Fibroblast of skin of right quadriceps (primary cell): ENCODE measurements at places on chromosomes 3 and 15.
A peak's percentile ranks its signal among the peaks of the same experiment; 100 is the strongest.

- no peak for DNase-seq
Observed at GRCh38 chr3:12990306-12990705, 82.9 kb downstream of the IQSEC1 start.

DNA sequence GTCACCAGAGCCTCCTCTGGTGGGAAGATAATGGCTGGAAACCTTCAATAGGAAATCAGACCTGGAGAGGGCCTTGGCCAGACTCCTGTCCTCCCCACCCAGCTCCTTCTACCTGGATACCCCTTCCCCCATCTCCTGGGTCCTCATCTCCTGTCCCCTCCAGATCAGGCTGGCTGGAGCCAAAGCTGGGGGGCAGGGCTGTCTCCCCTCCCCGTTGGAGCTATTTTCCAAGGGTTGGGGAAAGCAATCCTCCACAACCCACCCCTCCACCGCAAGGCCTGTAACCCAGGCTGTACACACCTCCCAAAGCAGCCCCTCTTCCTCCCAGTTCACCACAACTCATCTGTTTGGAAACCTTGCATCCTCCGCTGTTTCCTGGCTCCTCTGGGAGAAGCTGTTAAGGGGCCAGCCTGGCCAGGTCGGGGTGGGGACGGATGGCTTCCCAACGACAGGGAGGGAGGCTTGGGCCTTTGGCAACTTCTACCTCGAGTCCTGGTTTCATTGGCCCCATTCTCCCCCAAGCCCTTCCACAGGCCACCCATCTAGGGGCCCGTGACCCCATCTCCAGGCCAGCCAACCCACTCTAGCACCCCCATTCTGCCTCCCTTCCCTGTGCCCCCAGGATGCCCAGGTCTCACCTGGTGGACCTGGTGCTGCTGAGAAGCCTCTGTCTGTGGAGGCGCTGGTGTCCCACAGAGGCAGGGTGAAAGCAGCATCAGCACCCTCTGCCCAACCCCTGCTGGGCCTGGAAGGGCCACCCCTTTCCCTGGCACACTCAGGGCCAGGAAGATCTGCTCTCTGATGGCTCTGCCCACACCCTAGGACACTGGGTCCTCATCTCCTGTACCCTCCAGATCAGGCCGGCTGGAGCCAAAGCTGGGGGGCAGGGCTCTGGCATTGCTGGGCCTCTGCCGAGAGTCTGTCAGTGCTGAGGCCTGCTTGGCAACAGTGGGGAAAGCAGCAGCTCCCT is 22.1 kb upstream of the GOLGA6C start:
- no peak for DNase-seq

- DNase-seq = no peak
Observed at GRCh38 chr3:106323586-106323985, 454.8 kb upstream of the CBLB start.

DNA sequence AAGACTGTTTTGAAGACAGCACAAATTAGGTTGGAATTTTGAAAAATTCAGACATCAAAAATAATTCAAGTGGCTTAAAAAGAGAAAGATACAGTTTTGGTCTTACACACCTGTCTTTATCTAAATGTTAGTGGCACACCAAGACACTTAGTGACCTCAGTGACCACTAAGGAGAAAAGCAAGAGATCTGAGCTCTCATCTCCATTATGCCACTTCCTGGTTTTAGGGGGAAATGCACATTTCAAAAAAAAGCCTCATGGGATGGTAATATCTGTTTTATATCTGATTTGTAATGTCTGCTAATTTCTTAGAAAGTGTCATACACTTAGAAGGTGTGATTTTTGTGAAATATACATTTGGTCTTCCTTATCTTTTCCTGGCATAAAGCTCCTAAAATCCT is 16.4 kb downstream of the IL12A start:
- DNase-seq = no peak

GRCh38 chr3:58798312-58798711 is 131.7 kb upstream of the FAM3D start:
- no peak for DNase-seq

DNA sequence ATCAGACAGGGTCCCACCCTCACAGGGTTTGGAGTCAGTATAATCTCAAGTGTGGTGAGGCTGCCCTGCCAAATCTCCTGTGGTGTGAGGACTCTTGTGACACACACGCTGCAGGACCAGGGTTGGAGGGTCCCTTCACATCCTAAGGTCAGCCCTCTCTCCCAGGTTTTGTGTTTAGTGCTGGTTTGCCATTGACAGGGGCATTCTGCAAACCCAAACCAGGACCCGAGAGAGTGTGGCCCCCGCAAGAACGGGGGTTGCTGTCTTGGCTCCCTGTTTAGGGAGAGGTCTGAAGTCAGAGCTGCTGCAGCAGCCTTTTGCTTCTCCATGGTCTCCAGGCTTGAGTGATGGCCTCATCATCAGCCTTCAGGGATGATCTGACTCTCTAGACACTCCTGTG is 14.7 kb downstream of the FAM107A start:
- no peak for DNase-seq

GRCh38 chr15:82064824-82065223 is 19.0 kb upstream of the MEX3B start:
- DNase-seq = no peak

GRCh38 chr3:57354768-57355167 is 62.3 kb upstream of the ASB14 start:
- DNase-seq = no peak

GRCh38 chr3:14829811-14830210 is 11.0 kb downstream of the FGD5 start:
- no peak for DNase-seq

DNA sequence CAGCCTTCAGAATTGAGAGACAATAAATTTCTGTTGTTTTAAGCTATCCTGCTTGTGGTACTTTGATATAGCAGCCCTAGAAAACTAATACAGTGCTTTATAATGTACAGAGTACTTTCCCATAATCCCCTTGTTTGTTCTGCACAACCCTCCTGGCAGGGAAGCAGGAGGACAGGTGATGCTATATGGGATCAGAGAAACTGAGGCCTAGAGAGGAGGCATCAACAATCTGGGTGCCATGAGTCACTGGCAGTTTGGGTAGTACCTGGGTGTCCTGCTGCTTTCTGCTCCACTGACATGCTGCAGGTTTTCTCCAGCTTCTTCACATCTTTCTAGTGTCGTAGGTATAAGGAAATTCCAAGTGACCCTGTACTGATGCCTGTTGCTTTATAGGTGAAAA is 55.0 kb downstream of the CTDSPL start:
- DNase-seq = no peak

DNA sequence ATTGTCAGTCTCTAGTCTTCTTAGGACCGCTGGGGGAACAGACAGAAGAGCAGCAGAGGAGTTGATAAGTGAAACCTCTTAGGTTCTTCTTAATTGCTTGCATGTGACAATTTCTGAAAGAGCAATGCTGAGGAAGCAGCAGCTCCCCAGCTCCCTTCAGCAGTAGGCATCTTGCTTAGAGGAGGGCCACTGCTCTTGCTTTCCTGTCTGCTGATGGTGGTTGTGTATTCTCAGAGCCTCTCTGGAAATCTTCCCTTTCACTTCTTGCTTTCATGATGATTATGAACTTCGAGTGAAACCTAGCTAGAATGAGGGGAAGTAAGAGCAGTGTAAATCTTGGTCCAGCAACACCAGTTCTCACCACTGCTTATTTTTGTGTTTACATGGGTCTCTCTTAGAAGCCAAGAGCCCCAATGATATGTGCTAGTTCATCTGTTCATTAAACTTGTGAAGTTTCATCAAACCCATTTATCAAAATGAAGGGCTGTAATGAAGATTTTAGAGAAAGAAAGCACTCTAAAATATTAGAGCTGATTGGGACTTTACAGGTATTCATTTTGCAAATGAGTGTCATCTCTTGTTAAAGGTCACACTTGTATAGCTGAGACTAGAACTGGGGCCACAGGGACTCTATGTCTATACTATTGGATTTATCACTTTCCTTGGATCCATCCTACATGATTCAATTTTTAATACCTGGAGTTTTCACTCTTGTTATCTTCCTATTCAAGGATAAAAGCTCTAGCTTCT is 246.7 kb downstream of the LPP start:
- no peak for DNase-seq

GRCh38 chr3:193593668-193594030 is 641 bp downstream of the OPA1 start:
- peak; percentile 17 for DNase-seq

- no peak for DNase-seq
Observed at GRCh38 chr3:114364806-114365654, 71.2 kb downstream of the TIGIT start.

DNA sequence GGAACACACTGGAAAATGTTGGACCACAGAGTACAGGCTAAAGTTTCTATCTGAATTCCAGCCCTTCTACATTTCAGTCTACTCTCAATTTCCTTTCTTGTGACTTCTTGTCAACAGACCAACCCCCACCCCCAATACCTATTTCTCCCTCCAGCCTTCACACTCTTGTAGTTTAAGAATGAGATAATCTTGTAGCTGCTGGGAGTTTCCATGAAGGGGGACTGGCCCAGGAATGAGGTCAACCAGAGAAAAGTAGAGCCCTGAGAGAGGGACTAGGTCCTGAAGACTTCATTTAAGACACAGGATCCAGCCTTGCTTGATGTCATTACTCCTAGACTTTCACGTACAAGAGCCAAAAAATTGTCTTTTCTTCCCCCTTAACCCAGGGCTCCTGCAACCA is 29.5 kb upstream of the FAM107A start:
- DNase-seq = no peak

DNA sequence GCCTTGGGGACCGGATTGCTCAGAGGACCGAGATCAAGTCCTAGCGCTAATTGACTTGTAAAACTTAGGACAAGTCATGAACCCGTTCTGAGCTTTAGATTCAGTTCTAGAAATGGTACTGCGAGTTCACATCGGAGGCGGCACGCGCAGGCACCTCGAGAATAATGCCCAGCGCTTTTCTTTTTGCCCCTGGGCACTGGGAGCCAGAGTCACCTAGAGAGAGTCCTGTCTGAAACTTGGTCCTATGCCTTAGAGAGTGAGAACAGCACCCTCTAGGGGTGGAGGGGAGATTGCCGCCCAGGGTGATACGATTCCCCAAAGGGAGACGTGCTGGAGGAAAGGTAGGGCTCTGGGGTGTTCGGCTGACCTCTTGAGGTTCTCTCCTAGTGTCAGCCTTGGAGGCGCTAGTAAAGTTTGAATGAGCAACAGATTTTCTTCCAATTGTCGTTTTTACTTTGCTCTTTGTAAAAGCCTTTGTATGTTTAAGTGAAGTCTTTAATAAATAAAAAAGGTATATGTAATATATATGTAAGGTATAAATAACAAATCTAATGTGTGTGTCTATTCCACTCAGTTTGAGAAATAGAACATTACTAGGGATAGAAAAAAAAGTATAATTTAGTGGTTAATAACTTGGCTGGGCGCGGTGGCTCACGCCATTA is 826 bp downstream of the EEF1AKMT4 start:
- peak; percentile 84 for DNase-seq

GRCh38 chr3:56884387-56884786 is 82.6 kb upstream of the ARHGEF3 start:
- no peak for DNase-seq

GRCh38 chr3:111971533-111972130 is 7.2 kb upstream of the ABHD10 start:
- DNase-seq = no peak

- peak; percentile 8 for DNase-seq
Observed at GRCh38 chr15:86919581-86919980, 839.9 kb downstream of the AGBL1 start.

- DNase-seq = no peak
Observed at GRCh38 chr3:61727435-61727834, 166.1 kb downstream of the PTPRG start.

GRCh38 chr15:36831125-36831903 is 251.9 kb downstream of the CDIN1 start:
- DNase-seq = peak; percentile 88

DNA sequence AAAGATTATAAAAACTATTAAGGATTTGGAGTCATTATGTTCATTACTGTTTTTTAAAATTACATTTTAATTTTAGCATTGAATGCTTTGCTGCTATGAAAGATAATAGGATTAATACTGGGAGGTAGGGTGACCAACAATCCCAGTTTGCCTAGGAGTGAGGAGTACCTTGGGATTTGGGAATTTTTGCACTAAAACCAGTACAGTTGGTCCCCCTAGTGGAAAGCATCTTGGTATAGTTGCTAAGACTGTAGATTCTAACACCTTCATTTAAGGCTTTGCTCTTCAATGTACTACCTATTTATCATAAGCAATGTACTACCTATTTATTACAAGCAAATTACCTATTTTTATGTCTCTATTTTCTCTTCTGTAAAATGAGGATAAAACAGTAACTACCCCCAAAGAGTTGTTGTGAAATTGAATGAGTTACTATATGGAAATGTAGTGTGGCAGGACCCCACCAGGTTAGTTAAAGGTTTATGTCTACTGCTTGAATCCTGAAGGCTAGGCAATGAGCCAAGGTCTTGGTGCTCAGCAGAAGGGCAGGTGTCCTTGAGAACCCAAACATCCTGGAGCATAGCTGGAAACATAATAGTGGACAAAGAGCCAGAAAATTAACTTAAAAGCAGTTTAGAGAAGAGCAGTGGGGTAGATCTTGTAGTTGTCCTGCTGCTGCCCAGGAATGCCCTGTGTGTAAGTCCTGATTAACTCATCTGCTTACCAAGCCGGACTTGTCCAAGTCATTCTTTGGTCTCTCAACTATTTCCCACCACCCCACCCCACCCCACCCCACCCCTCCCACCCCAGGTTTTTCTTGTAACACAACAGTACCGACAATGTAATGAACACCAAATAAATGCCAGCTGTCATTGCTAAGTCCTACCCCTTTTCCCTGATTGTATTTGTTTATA is 49.2 kb upstream of the NMD3 start:
- no peak for DNase-seq

GRCh38 chr15:26242565-26243071 is 379.5 kb upstream of the ATP10A start:
- no peak for DNase-seq

DNA sequence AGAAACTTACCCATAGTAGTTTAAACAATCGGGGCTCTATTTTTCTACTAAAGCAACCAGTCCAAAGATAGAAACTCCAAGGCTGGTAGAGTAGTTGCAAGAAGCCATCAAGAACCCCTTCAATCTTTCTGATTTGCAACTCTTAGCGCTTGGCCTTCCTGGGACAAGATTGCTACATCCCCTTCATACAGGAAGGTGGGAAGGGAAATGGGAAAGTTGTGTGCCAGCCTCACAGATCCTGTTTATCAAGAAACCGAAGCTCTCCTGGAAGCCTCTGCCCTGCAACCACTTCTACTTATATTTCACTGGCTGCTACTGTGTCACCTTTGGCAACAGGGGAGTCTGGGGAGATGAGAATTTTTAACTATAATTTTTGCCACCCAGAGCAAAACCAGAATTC is 46.2 kb downstream of the OSBPL10 start:
- no peak for DNase-seq

DNA sequence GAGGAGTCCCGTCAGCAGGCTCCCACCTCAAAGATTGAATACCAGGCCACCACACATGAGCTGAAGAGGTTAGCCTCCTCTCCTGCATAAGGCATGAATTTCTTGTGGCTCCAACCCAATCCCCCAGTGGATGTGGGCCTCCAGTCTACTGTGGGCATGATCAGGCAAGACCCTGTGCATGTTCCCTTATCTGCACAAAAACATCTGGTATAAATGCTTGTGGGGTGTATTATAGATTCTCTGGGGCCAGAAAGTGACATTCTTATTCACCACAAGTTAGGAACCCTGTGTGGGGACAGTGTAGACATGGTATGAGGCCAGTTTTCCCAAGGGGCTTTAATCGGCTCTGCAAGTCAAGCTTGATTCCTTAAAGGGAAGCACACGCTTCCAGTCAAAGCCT is 18.2 kb upstream of the UBP1 start:
- no peak for DNase-seq

GRCh38 chr3:29410220-29410619 is 129.3 kb downstream of the RBMS3 start:
- DNase-seq = no peak
